ENCODE measurements at places on chromosomes 3 and 15. TPM values are rescaled to one million over a fixed set of nuclear protein-coding genes. Genes with fewer than 3 reads are reported as not detected.

The CCDC54 gene
- not detected for total RNA-seq

DNA sequence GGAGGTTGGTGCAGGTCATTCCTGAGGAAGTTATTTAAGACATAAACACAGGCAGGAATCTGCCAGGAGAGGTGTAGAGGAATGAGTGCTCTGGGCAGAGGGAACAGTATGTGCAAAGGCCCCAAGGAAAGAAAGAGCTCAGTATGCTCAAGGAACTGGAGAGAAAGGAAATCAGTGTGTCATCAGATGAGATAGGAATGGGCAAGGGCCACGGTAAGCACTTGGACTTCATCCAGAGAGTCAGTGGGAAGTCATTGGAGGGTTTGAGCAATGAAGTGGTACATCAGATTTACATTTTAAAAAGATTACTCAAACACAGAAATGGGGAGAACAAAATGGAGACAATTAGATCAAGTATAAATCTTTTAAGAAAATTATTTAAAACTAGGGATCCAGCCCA, 272.2 kb downstream of the ADAMTSL3 start:
- DNase-seq: no peak

- DNase-seq: no peak
Measured at GRCh38 chr15:39738998-39739397, 43.6 kb downstream of the FSIP1 start.

DNA sequence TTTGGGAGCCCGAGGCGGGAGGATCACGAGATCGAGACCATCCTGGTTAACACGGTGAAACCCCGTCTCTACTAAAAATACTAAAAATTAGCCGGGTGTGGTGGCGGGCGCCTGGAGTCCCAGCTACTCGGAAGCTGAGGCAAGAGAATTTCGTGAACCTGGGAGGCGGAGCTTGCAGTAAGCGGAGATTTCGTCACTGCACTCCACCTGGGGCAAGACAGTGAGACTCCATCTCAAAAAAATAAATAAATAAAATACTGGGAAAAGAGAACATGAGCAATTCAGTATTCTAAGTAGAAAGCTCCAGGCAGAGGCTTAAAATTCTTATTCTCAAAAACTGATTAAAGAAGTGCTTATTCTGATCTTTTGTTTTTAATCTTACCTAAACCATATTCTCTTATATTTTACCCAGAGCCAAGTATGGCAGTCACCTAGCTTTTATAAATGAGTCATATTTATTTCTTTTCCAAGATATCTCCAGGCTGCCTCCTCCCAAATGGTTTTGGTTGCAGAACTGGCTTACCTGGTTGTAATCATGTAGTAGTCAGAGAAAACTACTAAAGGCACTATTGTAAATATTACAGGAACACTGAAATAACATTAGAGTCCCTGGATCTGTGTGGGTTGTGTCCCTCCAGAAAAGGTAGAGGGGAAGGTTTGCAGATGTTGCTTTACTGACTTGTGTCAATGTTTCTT, 45.8 kb upstream of the DYNC1LI1 start:
- DNase-seq: no peak

- DNase-seq: no peak
Measured at GRCh38 chr3:141150081-141150830, 81.4 kb upstream of the PXYLP1 start.

Measured in astrocyte (in vitro differentiated cells and primary cell).